RKO (cell line): ENCODE measurements at places on chromosomes 16 and 17.

DNA sequence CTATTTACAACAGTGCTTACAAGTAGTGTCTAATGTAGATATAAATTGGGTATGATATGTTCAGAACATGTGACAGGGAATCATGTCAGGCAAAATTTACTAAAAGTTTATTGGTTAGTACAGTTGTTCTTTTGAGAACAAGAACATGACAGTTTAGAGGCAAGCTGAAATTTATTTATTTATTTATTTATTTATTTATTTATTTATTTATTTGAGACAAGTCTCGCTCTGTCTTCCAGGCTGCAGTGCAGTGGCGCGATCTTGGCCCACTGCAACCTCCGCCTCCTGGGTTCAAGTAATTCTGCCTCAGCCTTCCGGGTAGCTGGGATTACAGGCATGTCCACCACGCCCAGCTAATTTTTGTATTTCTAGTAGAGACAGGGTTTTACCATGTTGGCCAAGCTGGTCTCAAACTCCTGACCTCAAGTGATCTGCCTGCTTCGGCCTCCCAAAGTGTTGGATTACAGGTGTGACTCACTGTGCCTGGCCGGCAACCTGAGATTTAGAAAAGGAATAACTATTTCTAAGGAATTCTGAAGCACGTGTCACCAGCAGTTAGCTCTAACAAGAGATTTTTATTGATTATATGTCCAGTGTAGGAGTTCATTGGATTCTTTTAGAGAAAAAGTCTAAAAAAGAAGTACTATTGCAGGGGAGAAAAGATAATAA lies 24.9 kb downstream of the MRTFB start:
- DNase-seq: no peak

- peak; percentile 49 for DNase-seq
Observed at GRCh38 chr17:58710948-58711552, 18.6 kb downstream of the RAD51C start.

DNA sequence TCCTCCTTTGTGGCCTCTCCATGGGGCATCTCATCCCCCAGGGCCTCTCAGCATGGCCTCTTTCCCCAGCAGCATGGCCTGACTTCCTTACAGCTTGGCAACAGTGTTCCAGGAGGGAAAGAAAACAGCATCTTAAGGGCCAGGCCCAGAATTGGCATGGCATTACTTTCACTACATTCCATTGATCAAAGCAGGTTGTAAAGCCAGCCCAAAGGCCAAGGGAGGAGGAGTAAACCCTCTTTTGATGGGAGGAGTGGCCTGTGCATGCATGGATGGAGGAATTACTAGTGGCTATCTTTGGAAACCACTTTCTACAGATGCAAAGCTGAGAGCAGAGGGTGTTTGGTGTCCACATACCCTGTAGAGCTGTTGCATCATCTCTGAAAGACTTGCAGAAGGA lies 149.4 kb downstream of the AIPL1 start:
- DNase-seq: no peak

- DNase-seq: no peak
Observed at GRCh38 chr16:67965668-67966548, 2.5 kb downstream of the SLC12A4 start.

DNA sequence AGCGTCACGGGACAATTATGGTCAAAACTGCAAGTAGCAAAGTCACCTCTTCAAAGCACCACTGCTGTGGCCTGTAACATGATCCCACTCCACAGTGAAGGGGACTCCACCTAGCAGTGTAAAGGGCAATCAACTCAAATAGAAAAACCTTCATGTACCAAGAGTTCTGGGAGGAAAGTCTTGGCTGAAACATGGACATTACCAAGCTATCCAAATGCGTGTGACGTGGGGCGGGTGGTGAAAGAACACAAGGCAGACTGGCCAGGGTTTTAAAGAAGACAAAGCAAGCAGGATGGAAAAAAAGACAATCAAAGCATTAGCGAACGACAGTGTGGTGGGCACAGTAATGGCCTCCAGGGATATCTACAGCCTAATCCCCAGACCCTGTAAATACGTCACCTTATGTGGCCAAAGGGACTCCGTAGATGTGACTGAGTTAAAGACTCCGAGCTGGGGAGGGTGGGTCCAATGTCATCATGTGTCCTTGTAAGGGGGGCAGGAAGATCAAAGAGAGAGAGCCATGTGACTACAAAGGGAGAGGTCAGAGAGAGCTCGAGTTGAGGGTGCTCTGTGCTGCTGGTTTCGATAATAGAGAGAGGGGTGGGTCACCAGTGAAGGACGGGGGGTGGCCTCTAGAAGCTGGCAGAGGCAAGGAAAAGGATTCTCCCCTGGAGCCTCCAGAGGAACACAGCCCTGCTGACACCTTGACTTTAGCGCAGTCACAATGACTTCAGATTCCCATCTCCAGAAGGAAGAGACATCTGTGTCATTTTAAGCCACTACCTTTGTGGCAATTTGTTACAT lies 6.0 kb downstream of the HSDL1 start:
- DNase-seq: no peak

- no peak for DNase-seq
Observed at GRCh38 chr16:47829850-47830600, 325.8 kb downstream of the ABCC12 start.

- peak; percentile 37 for DNase-seq
Observed at GRCh38 chr17:45021607-45022287, 29.7 kb downstream of the DCAKD start.

DNA sequence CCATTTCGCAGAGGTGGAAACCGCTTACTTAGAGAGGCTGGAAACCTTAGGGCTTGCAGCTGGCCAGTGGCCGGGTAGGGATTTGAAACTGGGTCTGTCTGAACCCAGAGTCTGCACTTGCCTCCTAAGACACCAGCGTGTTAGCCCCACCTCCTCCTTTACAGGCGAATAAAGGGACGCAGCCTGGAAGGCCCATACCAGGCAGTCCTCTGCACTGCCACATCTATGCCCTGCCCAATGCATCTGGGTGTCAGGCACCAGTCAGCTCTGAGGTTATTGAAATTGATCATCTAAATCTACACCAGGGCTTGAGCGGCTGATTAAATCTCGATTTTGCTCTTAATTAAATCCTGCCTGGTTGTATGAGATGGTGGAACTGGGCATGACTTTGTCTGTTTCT lies 19.9 kb upstream of the NAGS start:
- no peak for DNase-seq

GRCh38 chr17:18263885-18264682 lies 3.6 kb downstream of the MIEF2 start:
- no peak for DNase-seq

GRCh38 chr16:85557083-85557970 lies 55.8 kb upstream of the GSE1 start:
- DNase-seq: peak; percentile 62

DNA sequence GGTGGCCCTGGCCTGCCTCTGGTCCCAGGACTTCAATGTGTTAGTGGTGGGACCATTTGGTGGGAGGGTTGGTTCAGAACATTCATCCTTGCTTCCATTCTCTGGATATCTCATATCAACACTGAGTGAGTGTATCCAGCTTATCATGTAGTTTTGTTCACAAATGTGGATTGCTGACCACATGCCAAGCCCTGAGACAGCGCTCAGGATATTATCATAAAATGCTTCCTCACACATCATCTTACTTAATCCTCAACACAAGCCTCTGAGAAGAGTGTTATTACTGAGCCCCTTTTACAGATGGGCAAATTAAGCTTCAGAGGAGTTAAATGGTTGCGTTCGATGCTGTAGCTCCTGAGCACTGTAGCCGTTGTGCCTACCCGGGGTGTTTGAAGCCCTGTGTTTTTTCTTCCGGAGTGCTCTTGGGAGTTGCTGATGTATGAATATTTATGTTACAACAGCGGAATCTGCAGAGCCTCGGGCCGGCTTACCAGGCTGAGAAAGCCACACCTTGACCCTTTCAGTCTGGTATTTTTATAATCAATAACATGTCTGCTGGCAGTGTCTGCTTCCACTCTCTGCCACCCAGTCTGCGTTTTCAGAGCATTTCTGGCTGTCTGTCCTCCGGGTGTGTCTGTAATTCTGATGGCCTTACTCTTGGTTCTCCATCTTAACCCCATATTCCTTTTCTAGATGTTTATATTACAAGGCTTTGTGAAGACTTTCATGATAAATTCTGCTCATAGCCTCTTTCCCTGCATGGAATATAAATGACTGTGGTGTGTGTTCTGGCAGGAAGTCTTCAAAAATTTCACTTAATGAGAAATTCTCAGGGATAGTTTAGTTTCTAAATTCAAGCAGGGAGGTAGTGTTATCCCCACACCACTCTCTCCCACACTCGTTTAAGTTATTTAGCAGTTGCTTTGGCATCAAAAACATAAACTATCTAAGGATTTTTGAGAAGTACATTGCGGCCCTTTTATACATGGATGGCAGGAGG lies 2.9 kb downstream of the GLP2R start:
- no peak for DNase-seq

GRCh38 chr16:61763991-61764390 lies 272.2 kb downstream of the CDH8 start:
- DNase-seq: peak; percentile 6

DNA sequence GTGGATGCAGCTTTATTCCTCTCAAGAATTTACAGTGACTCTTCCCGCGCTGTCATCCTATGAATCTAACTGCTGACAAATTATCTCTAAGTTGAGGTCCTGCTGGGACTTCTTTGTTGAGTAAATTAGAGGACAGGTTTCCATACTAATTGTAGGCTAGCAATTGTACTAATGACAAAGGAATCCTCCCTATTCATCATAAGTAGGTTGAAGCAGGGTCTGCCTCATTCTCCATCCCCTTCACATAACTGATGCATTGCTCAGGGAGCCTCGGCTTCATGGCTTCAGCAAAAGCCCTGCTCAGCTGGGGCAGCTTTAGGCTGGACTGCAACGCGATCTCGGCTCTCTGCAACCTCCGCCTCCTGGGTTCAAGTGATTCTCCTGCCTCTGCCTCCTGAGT lies 83.1 kb upstream of the IRX6 start:
- DNase-seq: no peak

- DNase-seq: no peak
Observed at GRCh38 chr16:27238591-27238990, 30.0 kb downstream of the NSMCE1 start.

DNA sequence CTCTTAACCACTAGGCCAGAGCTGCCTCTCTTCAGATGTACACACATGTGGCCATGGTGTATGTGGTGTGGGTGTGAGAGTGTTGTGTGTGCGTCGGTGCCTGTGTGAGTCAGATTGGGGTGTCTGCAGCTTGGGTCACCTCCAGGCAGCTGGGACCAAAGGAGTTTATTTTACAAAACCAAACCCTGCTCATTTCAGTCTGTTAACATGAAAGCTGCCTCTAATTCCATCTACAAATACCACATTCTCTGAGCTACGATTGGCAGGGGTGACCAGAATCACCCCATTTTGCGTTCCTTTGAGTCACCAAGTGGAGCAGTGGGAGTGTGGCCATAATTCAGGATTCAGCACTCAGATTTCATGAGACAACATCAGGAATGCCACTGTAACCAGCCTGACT lies 105.3 kb downstream of the IRX5 start:
- no peak for DNase-seq

- no peak for DNase-seq
Observed at GRCh38 chr17:19497624-19498023, 36.0 kb upstream of the SLC47A1 start.

GRCh38 chr17:1829216-1829591 lies 498 bp downstream of the SMYD4 start:
- DNase-seq: peak; percentile 42

DNA sequence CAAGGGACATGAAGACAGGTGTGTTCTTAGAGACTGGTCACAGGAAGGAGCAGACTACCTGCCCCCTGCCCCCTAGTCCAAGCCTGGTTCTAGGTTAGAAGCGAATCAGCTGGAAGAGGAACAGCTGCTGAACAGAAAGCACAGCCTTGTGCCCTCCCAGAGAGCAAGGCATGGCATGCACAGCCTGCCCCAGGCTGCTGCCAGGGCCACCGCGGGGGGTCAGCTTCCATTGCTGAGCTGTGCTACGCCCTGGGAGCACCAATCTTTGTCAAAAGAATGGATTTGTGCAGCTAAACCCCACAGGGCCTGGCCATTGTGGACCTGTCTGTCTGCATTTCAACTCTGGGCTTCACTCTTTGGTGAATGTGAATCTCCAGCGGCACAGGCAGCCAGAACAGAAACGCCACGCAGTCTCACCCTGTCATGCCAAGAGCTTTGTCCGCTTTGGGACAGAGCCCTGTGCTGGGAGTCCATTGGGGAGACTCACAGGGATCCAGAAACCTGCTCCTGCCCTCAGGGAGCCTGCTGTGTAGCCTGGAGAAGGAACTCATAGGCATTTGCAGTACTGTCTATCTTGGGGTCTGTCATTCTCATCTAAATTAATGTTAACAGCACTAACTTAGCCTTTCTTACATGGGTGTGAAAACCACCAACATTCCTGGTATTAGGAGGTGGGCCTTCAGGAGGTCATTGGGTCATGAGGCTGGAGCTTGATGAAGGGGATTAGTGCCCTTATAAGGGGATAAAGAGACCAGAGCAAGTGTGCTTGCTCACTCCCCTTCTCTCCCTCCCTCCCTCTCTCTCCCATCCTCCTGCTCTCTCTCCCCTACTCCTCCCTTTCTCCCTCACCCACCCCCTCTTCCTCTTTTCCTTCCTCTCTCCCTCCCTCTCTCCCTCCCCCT lies 25.6 kb upstream of the CDRT4 start:
- DNase-seq: no peak

- DNase-seq: no peak
Observed at GRCh38 chr17:74527756-74528155, 3.5 kb downstream of the CD300LB start.

GRCh38 chr17:42681976-42682721 lies at the start of gene CNTNAP1:
Gene CNTNAP1, plus strand, starts transcription at chr17:42682531. Its CDS starts 299 bp downstream, at chr17:42682830.
- peak; percentile 80 for DNase-seq

- DNase-seq: no peak
Observed at GRCh38 chr17:19579867-19580565, 46.4 kb downstream of the SLC47A1 start.

DNA sequence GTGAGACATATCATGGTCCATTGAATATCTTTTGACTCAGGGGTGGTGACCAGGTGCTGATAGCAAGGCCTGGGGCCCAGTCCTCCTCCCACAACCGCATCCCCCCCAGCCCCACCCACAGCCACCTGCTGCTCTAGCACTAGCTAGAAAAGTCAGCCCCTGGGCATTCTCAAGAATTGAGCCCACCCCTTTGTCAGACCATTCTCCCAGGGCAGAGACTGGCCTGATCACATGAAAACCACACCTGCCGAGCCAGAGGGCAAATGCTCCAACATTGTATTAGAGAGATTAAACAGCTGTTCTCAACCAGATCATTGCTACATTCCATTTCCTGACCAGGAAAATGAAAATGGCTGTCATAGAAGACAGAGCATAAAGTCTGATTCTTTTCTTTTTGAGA lies 62.4 kb downstream of the RAB11FIP4 start:
- no peak for DNase-seq
